NCI-H748 treated with DMSO at 0.1 percent for 48 hours (cell line): ENCODE measurements at places on chromosomes 3 and 15.

GRCh38 chr3:138010273-138010590 lies 267 bp downstream of the CLDN18 start:
- no peak for DNase-seq

DNA sequence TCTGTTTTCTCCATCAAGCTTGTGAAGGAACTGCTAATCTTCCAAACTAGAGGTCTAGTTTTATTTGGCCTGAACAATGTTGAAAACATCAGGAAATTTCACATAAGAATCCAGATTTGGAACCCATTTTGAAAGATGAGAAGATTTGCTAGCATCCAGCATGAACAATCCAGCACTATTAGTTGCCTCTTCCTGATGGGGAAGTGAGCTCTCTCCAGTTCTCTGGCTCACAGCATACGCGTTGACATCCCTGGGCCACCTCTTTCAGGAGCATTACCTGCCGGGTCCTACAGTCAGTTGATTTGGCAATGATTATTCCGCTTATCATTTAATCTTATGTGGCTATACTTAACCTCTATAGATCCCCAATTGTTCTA lies 10.9 kb downstream of the GPR87 start:
- no peak for DNase-seq

- no peak for DNase-seq
Measured at GRCh38 chr15:84103345-84103744, 132.2 kb upstream of the GOLGA6L4 start.

GRCh38 chr3:40427045-40427669 lies 30.0 kb upstream of the RPL14 start:
- DNase-seq: no peak

GRCh38 chr3:51686512-51687215 lies 15.6 kb downstream of the TEX264 start:
- DNase-seq: no peak

DNA sequence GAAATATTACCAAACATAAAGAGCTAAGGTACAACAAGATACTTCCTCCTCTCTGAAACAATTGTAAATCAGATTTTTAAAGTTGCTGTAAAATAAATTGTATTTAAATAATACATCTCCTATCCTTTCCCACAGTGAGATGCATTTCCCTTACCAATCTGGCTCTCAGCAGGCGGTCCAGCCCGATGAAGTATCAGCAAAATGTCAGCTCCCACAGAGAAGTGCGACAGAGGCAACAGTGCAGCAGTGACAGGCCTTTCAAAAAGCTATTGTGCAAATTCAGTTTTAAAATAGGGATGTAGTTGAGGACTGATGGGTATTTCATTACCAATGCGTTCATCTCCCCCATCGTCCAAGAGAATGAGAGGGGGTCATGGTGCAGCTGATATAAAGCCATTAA lies 733.2 kb upstream of the GOLIM4 start:
- no peak for DNase-seq

- DNase-seq: no peak
Measured at GRCh38 chr15:53213336-53213735, 423.2 kb upstream of the ONECUT1 start.

DNA sequence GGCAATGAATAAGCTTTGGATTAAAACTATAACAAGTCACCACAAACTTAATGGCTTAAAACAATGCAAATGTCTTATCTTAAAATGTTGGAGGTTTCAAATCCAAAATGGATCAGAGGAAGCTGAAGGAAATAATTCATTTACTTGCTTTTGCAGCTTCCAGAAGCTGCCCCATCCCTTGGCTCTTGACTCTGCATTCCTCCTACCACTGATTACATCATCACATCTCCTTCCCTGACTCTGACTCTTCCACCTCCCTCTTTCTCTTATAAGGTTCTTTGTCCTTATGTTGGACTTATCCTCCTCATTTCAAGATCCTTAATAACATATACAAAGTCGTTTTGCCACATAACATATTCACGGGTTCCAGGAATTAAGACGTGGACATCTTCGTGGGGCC lies 982.8 kb upstream of the ROBO1 start:
- DNase-seq: no peak

- DNase-seq: peak; percentile 13
Measured at GRCh38 chr15:99029341-99030144, 22.0 kb upstream of the PGPEP1L start.

- DNase-seq: no peak
Measured at GRCh38 chr3:126004692-126005091, 35.7 kb downstream of the ROPN1B start.

DNA sequence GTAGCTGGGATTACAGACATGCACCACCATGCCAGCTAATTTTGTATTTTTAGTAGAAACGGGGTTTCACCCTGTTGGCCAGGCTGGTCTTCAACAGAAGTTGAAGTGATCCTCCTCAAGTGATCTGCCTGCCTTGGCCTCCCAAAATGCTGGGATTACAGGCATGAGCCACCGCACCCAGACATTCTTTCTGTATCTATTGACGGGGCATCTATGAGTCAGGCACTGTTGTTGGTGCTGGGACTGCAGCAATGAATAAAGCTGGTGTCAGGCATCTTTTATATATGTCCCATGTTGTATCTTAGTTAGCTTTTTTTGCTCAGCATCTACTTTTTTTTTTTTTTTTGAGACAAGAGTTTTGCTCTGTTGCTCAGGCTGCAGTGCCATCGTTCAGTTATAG lies 47.6 kb upstream of the ULK4 start:
- no peak for DNase-seq

DNA sequence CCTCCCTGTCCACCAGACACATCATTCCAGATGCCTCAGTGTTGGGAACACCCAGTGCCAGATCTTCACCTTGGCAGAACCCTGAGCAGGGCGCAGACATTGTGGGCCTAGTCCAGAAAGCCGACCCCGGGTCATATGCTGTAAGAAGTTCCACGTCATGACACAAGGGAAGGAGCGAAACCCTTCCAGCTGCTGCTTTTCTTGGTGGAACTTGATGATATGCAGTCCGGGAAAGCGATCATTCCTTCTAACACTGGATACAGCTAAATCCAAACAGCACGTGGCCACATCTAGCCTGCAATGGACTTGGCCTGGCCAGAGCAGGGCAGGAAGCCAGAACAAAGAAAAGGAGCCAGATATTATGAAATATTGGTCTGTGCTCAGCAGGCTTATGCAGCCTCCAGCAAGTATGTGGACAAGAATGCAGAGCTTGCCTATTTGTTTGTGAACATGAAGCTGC lies 22.0 kb downstream of the GASK1A start:
- no peak for DNase-seq

DNA sequence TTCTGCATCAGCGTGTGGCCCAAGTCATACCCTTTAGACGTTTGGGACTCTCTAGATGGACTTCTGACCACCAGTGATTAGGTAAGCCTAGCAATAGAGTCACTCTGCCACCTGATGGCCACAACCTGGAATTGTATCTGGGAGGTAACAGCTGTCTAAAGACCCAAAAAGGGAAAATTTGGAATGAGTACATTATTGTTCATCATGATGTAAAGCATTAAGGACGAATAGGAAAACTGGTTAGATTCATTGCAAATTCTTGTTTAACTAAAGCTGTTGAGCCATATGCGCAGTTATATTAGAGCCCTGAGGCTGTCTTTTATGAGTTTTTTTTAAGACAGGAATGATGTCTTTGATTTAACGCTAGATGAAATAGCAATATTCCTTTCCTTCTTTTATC lies 63.6 kb downstream of the FAM81A start:
- DNase-seq: peak; percentile 33

DNA sequence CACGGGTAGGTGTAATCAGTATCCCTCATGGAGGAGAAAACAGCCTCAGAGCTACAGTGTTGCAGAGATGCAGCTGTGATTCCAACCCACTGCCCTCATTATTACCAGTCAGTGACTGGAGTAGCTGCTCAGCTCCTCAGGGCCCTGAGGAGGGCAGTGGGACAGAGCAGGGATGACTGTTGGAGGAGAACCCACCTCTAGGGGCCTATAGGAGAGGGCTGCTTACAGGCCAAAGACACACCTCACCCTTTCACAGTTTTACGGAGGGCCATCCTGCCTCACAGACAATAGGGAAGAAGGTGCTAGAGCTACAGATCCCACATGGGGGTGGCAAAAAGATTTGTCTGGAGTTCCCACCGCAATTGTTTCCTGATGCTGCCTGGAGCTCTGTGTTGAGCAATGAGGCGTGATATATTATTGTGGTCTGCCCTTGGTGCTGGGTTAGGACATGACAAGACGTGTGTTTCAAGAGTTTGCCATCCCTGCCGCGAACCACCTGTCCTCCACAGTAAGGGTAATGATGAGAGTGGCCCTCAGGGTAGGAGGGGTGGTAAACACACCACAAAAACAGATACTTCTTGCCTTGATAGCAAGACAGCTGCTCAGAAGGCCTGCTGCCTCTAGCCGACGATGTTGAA lies 140.5 kb upstream of the TPM1 start:
- DNase-seq: no peak

GRCh38 chr3:27281671-27282150 lies 87.5 kb downstream of the NEK10 start:
- peak; percentile 52 for DNase-seq
